ENCODE measurements at places on chromosomes 12 and 14.

DNA sequence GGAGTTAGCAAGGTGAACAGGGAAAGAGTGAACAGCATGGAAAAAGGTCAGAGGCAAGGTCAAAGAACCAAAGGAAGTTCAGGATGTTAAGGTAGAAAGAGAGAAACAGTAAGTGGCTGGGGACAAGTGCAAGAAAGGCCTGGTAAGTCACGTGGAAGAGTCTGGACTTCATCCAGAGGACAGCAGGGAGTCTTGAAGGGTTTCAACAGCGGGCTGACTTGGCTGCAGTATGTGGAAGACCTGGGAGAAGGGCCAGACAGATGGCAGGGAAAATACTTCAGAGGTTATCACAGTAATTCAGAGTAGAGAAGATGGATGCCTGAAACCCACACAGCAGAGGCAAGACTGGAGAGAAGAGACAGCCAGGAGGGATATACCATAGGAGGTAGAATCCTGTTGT is 34.0 kb downstream of the CIT start:
- DNase-seq: no peak

DNA sequence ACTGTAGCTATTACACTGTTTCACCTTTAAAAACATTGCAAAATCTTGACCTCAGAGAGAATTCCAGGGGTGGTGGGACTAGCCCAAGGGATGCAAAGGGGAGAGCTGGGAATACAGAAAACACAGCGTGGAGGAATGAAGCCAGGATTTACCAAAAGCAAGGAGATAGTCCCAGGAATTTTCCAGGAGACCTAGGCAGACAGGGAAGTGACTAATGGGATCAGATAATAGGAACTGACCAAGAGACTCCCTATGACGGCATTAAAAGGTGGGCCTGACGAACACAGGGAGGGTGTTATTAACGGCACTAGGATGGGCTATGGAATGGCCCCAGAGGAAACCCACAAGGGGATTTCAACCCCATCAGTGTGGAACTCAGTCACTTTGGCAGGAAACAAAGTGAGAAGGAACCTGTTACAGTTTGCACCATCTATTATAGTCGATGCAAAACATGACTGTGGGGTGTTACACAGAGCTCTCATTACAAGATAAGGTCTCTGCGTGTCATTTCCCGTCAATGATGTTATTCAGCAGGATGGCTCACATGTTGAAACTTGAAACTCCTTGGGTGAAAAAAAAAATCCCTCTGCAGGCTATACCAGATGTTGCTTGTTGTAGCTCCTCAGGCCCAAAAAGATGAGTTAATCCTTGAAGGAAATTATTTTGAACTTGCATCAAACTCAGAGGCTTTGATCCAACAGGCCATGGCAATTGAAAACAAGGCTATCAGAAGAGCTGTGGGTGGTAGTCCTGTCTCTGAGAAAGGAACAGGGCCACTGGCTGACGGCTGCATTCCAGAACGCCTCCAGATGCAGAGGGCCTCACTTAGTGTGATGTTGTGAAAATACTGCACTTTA is 58.7 kb downstream of the DRAM1 start:
- DNase-seq: no peak

DNA sequence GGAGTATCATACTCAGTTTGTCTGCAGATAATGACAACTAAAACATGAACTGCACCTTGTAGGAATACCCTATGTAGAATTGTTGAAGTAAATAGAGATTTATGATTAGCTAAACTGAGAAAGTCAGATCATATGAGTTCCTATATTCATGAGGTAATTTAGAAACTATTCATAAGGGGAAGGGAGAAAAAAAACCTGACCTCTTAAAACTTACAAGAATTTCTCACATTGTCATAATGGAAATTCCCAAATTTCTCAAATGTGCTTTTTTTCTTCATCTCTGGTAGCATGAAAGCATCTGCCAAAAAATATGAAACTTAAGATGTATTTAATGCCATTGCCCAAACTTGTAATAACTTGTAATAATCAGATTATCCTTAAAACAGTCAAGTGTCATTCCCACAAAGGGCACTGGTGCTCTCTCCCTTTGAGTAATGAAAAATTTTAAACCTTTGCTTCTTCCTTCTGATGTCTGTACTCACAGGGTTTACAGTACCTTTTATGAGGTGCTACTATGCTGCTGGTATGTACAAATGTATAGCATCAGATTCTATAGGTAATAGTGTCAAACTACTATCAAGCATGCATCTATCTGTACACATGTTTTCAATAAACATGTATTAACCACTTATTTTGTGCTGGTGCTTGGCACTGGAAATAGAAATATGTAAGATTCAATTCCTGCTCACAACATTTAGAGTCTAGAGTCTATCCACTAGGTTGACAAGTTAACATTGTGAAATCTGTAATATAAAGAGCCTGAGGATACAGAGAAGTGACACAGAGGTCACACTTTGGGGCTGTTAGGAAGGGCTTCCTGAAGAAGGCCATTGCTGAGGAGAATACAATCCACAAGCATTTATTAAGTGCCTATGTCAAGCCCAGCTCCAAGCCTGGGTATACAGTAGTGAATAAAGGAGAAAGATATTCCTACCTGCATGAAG is 17.4 kb upstream of the DRAM1 start:
- no peak for DNase-seq

GRCh38 chr14:72264716-72265115 is 332.5 kb downstream of the RGS6 start:
- no peak for DNase-seq

All from right renal pelvis (tissue), 4 donors.